ENCODE measurements at places on chromosomes 6 and 20.

DNA sequence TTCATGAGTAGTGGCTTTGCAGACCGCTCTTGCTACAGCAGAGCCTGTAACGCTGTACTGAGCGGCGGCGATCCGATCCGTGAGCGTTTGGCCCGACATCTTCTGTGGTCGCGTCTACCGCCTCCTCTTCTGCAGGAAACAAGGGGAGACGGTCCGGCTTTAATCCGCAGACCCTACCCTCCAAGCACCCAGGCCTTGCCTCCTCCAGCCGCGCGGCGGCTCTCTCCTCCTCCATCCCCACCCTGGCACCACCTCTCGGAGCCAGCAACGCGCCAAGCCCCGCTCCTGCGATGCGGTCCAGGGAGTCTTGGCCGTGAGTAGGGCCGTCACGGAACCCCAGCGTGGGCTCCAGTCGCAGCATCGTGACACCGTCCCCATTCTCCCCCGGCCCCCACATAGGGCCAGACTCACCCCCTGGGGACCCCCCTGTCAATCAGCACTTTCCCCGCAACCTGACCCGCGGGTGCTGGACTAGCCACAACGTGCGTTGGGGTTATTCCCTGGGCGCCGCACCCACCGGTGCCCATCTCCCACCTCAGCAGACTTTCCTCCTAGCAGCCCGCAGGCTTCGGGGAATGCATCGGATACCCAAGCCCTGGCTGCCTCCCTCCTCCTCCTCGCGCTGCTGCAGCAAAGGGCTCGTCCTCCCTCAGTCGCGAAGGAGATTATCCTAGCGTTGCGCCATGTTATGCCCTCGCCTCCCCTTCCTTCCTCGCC lies 914 bp downstream of the SNAP91 start:
- no peak for DNase-seq

GRCh38 chr6:52983159-52983848 lies 11.8 kb downstream of the GSTA4 start:
- DNase-seq, result no peak

GRCh38 chr20:41329435-41330342 lies 10.9 kb upstream of the LPIN3 start:
- peak; percentile 38 for DNase-seq

- no peak for DNase-seq
These were observed 39.6 kb downstream of the ADAT2 start for GRCh38 chr6:143410859-143411270.

- no peak for DNase-seq
These were observed 93.7 kb downstream of the DST start for GRCh38 chr6:56549014-56549413.

DNA sequence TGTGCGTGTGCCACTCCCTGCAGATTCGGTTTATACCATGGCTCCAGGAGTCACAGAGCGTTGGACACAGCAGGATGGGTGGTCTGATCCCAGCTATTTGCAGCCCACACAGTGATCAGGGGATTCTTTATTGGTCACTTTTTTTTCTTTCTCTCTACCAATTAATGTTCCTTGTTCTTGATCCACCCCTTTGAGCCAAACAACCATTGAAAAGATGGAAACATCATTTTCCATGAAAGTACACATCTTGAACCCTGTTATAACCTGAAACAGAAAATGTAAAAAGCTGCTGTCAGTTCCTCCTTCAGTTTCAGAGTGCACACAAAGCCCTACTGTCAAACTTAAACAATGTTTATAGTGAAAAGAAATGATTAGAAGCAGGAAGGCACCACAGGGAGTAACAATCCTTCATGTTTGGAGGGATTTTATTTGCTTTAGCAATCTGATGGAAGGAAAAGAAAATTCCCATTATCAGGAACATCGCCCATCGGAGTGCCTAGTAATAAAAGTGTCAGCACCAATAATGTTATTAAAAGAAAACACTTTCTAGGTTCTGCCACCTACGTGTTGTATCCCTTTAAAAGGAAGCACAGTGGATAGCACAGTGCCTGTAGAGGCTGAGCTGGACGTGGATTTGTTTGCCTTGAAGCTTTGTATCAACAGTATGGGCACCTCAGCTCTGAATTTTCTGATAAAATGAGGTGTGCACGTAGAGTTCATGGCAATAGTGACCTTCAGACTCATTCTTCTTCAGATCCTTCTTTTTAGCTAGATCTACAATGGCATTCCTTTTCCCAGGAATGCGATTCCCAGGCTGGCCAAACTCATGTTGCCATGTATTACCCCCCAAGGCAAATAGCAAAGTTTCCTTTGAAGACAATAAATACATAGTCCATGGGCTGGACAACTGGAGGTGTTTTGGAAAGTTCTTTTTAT lies 16.1 kb upstream of the THBD start:
- DNase-seq, result no peak

DNA sequence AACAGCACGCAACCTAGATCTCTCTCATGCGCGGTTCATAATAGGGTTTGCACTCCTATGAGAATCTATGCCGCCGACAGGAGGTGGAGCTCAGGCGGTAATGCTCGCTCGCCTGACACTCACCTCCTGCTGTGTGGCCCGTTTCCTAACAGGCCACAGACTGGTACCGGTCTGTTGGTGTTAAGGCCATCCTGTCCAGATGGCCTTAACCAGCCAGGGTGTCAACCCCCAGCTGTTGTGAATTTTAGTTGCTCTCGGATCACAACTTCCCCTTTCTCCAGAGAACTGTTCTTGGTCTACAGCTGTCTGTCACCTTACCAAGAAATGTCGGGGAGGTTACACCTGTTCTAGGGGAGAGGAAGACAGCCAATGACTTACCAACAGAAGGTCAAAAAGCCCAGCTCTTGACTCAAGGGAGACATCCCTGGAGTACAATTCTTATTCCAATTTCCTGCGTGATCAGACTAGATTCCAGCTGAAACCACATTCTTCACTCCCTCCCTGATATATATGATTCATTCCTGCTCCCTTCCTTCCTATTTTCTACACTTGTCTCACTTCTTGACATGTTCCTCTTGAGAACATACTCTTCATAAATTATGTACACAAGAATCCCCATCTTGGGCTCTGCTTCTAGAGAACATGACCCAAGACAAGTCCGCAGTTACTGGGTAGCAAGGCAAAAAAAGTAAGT lies 23.1 kb upstream of the DNAAF9 start:
- no peak for DNase-seq

- no peak for DNase-seq
These were observed 152.5 kb upstream of the ECI2 start for GRCh38 chr6:4287811-4288244.

- DNase-seq, result no peak
These were observed 37.3 kb upstream of the GJA1 start for GRCh38 chr6:121398127-121398526.

DNA sequence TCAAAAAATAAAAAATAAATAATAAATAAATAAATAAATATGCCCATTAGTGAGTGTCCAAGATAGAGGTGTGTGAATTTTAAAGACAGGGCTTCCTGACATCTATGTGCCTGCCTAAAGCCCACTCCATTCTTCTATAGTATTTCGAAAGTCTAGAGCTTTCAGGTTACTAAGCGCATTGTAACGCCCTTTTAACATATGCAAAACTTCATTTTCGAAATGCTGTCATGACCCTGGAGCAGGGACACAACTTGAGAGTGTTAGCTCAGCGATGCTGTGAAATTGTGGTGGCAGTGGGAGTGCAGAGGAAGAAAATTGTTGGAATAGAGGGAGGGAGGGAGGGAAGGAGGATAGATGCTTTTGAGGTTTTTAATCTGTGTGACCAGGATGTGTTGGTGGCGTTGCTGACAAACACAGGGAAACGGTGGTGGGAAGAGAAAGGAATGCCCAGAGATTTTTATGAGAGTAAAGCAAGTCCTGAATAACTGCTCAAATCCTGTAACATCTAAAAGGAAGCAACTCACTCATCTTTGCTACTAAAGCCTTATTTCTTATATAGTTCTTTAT lies 169.3 kb downstream of the ARID1B start:
- no peak for DNase-seq

DNA sequence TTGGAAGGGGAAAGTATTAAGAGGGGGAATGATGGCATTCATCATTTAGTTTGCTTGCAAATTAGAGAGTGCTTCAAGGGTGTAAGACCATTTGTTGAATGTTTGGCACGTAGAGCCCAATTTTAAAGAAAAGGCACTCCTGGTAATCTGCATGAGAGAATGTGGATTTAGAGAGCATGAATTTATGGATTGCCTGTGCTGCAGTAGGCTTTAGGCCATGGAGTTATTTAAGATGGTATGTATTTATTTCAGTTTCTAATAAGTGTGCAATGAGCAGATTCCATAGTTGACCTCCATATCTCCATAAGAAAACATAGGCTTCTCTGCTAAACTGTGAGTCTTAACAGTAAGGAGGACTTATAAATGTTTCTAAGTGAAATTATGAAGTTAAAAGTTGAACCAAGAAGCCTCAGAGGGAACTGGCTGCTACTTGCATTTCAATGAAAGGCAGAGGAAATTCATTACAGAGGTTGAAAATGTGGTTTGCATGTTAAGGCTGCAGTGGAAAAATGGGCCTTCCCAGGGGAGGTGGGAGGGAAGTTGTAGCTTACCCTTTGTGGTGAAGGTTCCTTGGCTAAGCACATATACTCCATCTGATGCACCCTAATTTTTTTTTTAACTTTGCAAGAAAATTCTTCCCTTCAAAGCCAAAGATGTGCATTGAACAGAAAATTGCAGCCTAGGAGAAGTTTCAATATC lies 134.2 kb downstream of the CARMIL1 start:
- DNase-seq, result no peak

- DNase-seq, result no peak
These were observed 193.2 kb downstream of the ARHGAP18 start for GRCh38 chr6:129516787-129517186.

DNA sequence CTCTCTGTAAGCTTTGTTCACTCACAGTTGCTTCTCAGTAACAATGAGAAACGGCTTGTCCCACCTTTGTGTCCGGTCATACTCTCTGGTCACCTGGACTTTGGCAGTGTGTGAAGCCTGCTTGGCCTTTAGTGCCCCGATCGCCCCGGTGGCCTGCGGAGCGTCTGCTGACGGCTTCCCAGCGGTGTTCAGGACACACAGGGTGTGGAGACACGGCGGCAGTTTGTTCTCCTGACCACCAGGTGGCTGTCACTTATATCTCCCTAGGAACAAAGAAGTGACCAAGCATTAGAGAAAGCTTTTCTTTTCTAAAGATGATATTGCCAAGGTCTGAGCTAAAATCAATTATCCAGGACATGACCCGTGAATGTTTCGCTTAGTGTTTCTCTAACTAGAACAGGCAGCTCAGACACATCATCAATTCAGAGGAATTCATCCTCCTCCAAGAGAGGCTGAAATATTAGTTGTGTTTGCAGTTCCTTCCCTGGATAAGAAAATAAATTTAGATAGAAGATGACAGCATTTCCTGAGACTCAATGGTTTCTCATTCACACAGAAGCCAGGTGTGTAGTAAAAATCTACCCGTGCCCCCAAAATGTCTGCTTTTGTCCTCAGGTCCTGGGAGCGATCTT lies 167.4 kb upstream of the THBS2 start:
- no peak for DNase-seq

DNA sequence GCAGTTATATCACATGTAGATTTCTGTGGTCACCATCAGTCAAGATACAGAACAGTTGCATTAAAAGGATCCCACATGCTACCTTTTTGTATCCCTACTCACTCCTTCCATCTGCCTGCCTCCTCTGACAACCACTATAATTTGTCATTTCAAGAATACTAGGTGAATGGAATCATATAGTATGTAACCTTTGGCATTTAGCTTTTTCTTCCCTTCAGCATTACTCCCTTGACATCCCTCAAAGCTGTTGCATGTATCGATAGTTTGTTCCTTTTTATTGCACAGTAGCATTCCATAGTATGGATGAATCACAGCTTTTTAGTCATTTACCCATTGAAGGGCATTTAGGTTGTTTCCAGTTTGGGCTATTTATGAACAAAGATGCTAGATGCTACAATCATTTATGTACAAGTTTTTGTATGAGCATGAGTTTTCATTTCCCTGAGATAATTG lies 26.1 kb downstream of the NCOA7 start:
- no peak for DNase-seq

GRCh38 chr6:76835293-76835692 lies 628.0 kb downstream of the HTR1B start:
- no peak for DNase-seq

GRCh38 chr6:56749632-56750151 lies 107.0 kb upstream of the DST start:
- DNase-seq, result no peak

- DNase-seq, result no peak
These were observed 323.4 kb downstream of the BTBD9 start for GRCh38 chr6:38316099-38316868.

- DNase-seq, result no peak
These were observed 48.7 kb downstream of the ADAT2 start for GRCh38 chr6:143401636-143402370.

- no peak for DNase-seq
These were observed 72.3 kb upstream of the DST start for GRCh38 chr6:56714982-56715456.

GRCh38 chr20:36279776-36280175 lies 26.4 kb upstream of the DLGAP4 start:
- DNase-seq, result no peak

GRCh38 chr6:111973118-111973761 lies 80.7 kb upstream of the CCN6 start:
- DNase-seq, result peak; percentile 39

DNA sequence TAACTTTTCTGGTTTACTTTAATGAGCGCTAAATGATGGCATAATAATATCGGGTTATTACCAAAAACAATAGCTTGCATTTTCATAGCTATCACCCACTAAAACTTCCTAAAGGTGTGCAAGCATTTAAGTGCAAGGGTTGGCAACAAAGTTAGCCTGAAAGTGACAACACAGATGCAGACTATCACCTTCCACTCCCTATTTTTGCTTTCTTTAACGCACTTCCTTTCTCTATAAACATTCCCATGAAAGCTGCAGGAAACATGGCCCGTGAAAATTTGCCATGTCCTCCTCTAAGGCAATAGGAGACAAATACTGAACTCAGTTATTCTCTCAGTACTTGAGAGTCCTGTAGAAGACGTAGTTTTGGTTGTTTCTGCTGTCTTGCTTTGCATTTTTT lies 2.7 kb downstream of the MYCT1 start:
- DNase-seq, result no peak

DNA sequence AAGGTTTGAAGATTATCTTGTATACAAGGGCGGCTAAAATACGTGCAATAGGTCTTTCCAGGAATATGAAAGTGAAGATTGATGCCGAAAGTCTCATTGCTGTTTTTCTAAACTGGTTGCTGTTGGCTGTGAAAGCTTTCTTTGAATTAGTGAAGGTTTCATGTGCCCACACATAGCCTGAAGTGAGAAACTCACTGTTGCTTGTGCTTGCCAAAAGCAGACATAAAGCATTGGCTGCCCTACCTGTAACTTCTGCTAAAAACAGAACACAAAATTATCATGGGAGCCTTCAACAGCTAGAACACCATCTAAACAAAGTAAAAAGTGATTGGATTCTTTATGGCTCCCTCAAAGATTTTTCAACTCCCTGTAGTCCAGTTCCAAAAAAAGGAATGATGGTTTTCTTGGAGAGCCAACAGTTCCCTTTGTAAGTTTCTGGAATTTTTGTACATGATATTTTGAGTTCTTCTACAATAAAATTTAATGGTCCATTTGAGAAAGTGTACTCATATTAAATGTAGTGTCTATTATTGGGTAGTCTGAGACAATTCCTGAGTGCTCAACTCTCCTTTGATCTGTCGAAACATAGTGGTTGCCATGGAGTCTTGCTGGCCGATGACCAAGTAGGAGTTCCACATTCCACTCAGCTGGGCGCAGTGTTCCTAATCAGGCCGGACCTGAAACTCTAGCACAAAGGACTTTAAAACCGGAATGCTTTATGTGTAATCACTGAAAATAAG lies 68.5 kb downstream of the PLEKHG1 start:
- no peak for DNase-seq

Data from stimulated activated CD8-positive, alpha-beta memory T cell treated with anti-CD3 and anti-CD28 coated beads, Interleukin-12 subunit alpha, Interleukin-12 subunit beta, amount 100 ng/mL, for 1 hour (primary cell).